ENCODE measurements at places on chromosomes 7 and 10. TPM values are rescaled to one million over a fixed set of nuclear protein-coding genes. Genes with fewer than 3 reads are reported as not detected.

Gene IRF5
- total RNA-seq: 15.7 TPM

DNA sequence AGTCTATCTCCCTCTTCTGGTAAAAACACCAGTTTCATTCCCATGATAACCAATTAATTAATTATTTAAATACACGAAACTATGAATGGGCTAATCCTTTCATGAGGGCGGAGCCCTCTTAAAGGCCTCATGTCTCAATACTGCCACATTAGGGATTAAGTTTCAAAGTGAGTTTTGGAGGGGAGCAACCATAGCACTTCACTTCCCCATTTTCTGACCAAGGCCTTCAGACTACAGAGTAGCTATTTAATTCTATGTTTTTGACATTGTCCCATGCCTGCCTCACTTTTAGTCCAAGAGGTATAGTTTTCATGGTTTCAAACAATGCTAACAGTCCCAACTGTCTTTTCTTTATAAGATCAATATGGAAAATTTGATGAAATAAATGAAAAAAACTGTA is 618.6 kb downstream of the ZWINT start:
- ATAC-seq: no peak

- no peak for ATAC-seq
Observed at GRCh38 chr7:45459476-45459875, 114.7 kb upstream of the ADCY1 start.

Gene ELAPOR2
- total RNA-seq: 2.2 TPM

GRCh38 chr10:132054564-132054963 is 11.2 kb upstream of the JAKMIP3 start:
- no peak for ATAC-seq

DNA sequence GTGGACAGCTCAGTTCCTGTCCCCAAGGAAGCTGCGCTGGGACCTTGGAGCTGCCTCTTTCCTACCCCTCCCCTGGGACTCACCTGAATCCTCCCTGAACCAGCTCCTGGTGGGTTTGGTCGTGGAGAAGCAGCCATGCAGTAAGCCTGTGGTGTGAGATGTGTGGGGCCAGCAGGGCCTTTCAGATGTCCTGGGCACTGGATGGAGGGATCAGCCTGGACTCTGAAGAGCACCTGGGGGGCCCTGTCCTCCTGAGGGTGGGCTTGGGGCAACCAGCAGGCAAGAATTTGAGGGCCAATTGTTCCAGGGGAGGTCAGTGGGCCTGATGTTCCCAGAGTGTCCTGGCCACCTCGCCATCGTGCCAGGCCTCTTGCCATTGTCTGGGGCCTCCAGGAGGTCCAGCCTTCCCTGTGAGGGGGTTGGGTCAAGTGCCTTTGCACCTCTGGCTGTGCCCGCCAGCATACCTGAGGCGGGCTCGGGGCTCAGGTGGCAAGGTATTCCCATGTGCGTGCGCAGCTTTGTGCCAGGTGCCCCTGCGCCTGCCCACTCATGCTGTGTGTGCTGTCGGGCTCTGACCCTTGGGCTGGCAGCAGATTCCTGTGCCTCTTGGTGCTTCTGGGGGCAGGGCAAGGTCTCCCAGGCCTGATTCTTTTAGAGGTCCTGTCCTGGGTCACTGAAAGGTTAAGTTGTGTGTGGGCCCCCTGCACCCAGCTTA is 7.3 kb downstream of the TRIM8 start:
- no peak for ATAC-seq

- ATAC-seq: peak; percentile 59
Observed at GRCh38 chr7:139526578-139527544, 3.4 kb downstream of the CLEC2L start.

DNA sequence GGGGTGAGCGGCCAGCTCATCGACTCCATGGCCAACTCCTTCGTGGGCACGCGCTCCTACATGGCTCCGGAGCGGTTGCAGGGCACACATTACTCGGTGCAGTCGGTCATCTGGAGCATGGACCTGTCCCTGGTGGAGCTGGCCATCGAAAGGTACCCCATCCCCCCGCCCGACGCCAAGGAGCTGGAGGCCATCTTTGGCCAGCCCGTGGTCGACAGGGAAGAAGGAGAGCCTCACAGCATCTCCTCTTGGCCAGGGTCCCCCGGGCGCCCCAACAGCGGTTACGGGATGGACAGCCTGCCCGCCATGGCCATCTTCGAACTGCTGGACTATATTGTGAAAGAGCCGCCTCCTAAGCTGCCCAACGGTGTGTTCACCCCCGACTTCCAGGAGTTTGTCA is 17.4 kb upstream of the TSPAN33 start:
- ATAC-seq: no peak

Gene CYP3A5
- 26.4 TPM for total RNA-seq

Gene ZNF746
- total RNA-seq: 7.9 TPM

GRCh38 chr10:102546606-102547320 is 43.0 kb downstream of the SUFU start:
- no peak for ATAC-seq
